ENCODE measurements at places on chromosomes 2 and 18.

DNA sequence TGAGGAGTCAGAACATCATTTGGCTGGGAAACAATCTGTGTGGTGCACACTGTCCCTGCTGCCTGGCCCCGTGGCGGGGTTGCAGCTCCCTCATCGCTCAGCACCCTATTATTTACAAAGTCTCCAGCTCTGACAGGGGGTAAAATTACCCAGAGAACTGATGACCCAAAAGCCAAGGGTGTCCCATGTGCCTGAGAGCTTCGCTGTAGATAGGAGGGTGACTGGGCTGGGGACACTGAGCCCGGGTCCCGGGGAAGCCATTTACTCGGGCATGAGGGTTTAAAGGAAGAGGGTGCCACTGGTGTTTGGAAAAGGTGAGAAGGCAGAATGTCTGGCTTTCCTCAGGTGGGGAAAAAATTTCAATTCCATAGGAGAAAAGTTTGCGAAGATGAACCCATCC, 48.2 kb upstream of the EML6 start:
- no peak for DNase-seq

DNA sequence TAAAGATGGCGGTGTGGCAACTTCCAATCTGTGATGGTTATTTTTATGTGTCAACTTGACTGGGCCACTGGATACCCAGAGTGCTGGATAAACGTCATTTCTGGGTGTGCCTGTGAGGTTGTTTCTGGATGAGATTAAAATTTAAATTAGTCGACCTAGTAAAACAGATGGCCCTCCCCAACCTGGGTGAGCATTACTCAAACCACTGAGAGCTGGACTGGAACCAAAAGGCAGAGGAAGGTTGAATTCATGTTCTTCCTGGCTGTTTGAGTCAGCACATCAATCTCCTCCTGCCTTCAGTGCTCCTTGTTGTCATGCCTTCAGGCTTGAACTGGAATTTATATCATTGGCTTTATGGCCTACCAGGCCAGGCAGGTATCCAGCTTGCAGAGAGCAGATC, 190.8 kb upstream of the RGPD4 start:
- no peak for DNase-seq

DNA sequence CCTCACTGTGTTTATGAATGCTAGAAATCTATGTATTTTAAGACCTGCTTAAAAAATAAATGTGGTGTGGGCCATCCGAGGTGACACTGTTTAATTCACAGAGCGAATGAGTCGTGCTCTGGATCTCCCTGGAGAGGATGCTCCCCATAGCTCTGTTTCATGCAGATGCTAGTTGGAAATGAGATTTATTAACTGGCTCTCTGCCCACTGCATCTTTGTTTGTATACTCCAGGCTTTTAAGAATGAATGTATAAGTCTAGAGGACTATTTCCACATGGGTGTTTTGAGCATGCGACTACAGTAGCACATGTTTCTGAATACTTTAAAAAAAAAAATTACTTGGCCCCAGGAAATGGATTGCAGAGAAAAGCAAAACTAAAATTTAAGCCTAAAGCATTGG, 3.9 kb downstream of the MAPRE2 start:
- no peak for DNase-seq

- no peak for DNase-seq
Measured at GRCh38 chr2:38000485-38001222, 75.3 kb downstream of the CYP1B1 start.

- no peak for DNase-seq
Measured at GRCh38 chr2:186594001-186594722, 4.3 kb downstream of the ITGAV start.

- no peak for DNase-seq
Measured at GRCh38 chr18:67199993-67200617, 316.4 kb downstream of the DSEL start.

DNA sequence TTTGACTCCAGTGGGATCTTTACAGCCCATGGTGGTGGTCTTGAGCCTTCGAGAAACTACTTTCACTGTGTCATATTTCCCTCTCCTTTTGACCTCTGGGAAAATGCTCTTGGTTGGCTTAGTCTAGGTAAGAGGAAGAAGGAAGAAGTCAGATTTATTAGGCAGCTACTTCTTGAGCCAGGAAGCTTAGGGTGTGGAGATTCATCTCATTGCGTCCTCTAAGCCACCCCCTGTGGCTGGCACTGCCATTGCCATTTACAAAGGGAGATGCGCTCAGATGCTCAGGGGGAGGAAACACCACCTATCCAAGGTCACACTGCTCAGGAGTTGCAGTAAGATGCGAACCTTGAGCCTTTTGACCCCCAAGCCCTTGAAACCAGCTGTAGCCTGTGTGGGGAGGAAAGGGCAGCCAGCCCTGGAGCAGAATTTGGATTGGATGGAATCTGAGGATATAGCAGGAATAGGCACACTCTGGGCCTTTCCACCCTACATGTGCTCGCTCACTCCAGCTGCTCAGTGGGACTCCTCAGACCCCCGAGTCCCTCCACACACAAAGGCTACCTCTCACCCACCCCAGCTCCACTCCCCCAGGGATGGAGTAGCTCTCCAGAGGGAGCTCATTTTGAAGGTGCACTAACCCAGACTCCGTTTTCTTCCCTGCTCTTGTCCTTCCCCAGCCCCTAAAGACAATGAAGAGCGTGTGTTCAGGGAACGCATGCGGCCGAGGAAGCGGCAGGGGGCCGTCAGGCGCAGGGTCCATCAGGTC, 321.3 kb upstream of the EPAS1 start:
- no peak for DNase-seq

DNA sequence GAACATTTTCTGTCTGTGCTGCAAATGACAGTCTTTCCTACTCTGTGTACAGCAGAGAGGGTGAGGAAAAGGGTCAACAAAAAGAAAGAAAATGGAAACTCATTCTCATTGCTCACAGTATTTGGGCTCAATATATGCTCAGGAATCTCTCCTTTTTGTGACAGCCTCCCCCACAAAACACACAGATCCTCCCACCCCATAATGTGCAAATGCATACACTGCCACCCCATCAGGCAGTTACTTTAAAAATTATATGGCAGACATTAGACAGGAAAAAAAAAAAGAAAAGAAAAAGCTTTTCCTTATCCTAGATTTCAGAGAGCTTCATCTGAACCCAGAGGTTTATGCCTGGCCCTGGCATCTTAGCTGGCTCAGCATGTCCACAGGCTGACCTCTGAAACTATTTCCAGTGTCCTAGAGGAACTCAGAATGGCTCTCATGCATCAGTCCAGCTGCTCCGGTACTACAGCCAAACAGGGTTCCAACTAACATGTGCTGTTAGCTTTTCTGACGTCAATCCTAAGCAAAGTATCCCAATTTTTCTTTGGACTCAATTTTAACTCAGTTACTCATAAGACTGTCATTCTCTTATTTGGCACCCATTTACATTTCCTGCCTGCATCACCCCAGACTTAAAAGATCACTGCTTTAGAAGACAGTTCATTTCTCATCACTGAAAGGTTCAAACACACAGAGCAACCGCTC, 105.9 kb downstream of the RBMS1 start:
- no peak for DNase-seq

GRCh38 chr2:98509542-98510321, 65.1 kb downstream of the INPP4A start:
- DNase-seq = no peak

- no peak for DNase-seq
Measured at GRCh38 chr2:213147538-213147937, 3.9 kb downstream of the IKZF2 start.

DNA sequence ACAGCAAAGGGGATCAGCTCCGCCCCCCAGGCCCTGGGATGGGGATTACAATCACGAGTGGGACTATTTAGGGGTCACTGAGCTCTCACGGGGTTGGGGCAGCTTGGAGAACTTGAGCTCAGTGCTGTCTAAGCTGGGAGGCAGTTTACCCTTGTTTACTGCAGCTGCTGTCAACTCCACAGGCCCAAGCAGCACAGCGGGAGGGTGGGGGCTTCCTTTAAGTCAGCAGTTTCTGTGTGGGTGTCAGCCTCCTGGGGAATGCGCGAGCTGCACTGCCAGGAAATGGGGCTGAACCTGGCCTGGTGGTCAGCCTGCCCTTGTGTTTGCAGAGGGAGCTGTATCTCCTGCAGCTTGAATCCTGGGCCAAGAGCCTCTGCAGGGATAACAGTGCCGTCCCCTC, 29.8 kb downstream of the TOGARAM2 start:
- peak; percentile 28 for DNase-seq

- DNase-seq = no peak
Measured at GRCh38 chr2:128879161-128879560, 560.5 kb upstream of the HS6ST1 start.

DNA sequence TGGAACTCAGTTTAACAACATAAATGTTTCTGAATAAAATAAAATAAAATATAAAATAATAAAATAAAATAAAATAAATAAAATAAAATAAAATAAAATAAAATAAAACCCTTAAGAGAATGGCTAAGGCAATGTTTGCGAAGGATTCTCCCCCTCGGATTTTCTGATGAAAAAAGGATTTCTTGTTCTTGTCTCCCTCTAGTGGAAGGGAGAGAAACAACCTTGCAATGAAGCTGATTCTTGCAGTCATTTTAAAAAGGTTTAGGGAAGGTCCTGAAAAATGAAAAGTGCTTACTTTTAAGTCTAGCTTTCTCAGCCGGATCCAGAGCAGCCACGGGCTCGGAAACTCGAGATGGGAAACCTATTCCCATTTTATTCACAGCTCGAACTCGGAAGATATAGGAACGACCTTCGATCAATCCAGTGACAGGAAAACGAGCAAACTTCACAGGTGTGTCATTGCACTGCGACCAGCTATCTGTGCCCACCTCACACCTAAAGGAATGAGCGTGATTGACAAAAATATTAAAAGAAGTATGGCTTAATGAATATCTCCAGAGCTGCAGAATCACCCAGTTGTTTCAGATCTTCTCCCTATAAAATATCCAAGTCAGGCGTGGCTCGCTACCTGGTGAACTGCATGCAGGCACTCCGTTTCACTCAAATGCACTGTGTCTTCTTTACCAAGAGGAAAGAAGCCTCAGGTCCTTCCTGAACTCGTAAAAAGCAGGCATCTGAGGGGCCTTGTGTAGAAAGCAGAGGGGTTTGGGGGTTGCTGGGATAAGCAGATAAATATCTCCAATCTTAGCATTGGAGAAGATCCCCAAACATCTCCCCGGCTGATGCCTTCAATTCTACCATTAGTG, 68.1 kb downstream of the MYOM1 start:
- no peak for DNase-seq

- DNase-seq = no peak
Measured at GRCh38 chr2:162308747-162309503, 9.6 kb downstream of the IFIH1 start.

- DNase-seq = no peak
Measured at GRCh38 chr2:99495115-99495860, 5.5 kb upstream of the REV1 start.

DNA sequence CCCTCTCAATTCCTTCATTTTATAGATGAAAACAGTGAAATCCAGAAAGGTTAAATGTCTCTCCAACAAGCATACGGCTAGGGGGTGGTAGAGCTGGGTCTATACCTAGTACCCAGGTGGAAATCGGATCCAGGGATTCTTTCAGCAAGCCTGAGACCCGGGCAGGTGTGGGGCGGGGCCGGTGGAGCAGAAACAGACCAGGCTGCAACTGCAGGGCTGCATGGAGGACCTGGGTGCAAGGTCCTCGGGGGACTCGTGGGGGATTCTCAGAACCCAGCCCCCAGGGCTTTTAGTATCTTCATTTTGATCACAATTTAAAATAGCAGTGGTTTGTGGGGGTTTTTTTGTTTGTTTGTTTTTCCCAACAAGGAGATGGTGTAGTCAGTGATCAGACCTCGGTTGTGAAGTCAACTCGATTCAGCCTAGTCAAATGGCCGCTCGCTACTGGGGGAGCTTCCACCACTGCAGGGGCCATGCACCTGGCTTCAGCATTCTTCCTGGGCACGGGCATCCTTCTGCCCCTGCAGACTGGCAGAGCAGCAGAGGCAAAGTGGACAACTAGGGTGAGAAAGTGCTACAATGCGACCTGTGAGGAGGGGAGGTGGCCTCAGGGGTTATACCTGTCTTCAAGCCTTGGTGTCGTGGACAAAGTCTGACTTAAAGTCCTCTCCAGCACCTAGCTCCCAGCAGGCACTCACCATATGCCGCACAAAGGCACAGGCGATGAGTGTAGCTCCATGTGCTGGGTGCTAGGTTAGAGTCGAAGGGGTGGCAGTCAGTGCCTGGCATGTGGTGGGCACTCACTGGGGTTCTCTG, 46.3 kb downstream of the GORASP2 start:
- DNase-seq = no peak

DNA sequence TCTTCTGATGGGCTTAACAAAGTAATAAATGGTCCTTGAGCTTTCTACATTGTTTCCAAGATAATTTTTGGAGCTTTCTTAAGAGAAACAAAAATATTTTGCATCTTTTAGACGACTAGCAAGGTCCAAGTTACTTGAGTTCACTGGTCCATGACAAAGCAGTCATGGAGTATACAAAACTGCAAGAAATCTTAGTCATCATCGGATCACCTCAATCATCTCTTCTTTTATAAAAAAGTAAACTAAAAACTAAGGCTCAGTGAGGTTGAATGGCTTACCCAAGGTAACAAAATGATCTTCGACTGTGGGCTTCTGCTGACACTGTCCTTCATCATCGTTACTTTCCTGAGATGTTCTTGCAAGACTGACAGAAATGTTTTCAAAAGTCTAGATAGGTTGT, 11.9 kb downstream of the FIGN start:
- no peak for DNase-seq

GRCh38 chr2:128612628-128613027, 294.0 kb upstream of the HS6ST1 start:
- no peak for DNase-seq

DNA sequence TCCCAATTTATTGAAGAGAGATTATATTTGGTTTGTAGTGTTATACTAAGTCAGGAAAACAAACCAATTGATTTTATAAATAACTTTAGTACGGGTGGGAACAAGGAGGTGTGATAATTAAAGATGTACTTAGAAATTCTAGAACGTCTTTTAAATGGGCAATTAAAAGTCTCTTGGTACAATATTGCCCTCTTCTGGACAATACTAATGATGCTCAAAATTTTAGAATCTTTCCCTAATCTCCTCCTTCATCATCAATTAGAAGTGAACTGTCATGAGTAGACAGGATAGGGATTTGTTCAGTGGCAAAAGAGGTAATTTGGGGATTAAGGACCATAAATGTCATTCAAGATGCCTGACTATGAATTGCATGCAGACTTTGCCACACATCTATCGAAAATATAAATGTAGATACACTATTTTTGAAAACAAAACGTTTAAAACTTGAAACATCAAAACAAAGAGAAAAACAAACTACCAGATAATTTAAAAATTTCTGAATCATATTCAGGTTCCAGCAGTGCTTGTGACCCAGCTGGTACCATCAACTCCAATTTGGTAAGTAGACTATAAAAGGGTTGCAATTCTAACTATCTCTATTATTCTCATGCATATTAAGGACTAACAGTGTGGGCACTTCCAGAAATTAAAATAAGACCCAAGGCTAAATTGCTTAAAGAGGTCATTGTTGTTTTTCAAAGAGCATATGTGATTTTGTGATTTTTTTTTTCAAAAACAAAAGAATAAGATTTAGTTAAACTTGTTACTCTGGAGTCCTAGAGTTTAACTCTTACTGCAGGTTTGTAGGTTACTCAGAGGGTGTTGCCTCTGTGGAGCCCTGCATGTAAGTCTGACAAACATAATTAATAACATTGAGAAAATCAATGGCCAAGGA, 123.5 kb downstream of the LAMA3 start:
- DNase-seq = no peak
